H1 (cell line): ENCODE measurements at places on chromosomes 6 and 20. TPM values are rescaled to one million over a fixed set of nuclear protein-coding genes. Genes with fewer than 3 reads are reported as not detected.

- DNase-seq = no peak
Measured at GRCh38 chr6:7574500-7574899, 15.5 kb upstream of the SNRNP48 start.

GRCh38 chr6:145714731-145715130, 20.6 kb downstream of the EPM2A start:
- DNase-seq = no peak

- DNase-seq = no peak
Measured at GRCh38 chr6:108798670-108799353, 49.4 kb upstream of the ARMC2 start.

- no peak for DNase-seq
Measured at GRCh38 chr6:134171517-134171916, 119.1 kb upstream of the SLC2A12 start.

DNA sequence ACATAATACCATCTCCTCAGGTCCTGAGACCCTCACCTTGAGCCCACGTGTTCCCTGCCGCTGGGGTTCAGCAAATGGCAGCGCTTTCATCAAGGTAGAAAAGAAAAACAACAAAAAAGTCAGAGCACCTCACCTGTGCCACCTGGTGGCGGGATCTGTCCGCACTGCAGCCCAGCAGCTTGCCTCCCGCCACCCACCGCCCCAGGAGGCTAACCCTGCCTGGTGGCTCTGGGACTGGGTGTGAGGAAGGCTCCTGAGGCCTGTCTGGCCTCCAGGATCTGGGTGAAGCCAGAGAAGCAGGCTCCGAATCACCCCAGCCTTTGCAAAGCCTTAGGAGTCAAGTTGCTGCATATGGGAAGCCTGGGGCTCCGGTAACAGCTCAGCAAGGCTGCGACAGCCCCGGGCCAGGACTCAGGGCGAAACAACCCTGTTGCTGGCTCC, 270.8 kb downstream of the BMP7 start:
- DNase-seq = peak; percentile 49

DNA sequence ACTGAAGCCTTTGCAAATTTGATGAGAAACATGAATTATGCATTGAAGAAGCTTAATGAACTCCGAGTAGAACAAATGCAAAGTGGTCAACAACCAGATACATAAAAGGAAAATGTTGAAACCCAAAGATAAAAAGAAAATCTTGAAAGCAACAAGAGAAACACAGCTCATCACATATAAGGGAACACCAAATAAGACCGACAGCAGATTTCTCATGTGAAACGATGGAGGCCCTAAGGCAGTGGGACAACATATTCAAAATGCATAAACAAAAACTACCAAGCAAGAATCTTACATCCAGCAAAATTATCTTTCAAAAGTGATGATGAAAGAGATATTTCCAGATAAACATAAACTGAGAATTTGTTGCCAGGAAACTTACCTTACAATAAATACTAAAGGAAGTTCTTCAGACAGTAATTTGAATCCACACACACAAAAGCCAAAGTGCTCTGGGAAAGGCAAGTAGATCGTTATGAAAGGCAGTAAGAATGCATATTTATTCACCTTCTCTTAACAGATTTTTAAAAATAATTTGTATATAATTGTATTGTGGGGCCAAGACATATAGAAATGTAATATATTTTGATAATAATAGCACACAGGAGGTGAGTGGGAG, 22.5 kb downstream of the SLC52A3 start:
- no peak for DNase-seq

The EMILIN3 gene
- 3.5 and 3.8 TPM in 2 replicates for total RNA-seq

GRCh38 chr20:37680420-37680819, 13.4 kb upstream of the CTNNBL1 start:
- DNase-seq = no peak

GRCh38 chr20:32343439-32343838, 14.7 kb upstream of the ASXL1 start:
- no peak for DNase-seq

GRCh38 chr20:3927486-3928291, 38.5 kb downstream of the PANK2 start:
- DNase-seq = peak; percentile 61

GRCh38 chr6:40054186-40054585, 119.9 kb upstream of the MOCS1 start:
- no peak for DNase-seq

DNA sequence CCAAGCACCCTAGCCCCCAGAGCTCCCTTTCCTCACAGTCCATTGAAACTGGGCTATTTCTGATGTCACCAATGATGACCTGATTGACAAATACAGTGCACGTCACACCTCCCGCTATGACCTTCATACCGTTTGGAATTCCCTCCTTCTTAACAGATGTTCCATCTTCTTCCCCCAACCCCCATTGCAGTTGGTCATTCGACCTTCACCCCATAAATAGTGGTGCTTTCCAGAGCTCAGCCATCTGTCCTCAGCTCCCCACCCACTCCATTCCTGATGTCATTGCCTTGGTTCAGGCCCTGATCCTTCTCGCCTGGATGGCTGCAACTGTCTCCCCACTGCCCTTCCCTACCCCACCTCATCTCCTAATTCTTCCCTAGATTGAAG, 198.5 kb downstream of the SOD2 start:
- no peak for DNase-seq

The PRSS16 gene
- 19.2 and 20.2 TPM in 2 replicates for total RNA-seq

GRCh38 chr6:144931172-144932035, 646.3 kb downstream of the UTRN start:
- no peak for DNase-seq

GRCh38 chr6:119348748-119349360, 707 bp downstream of the MAN1A1 start:
- DNase-seq = peak; percentile 78

DNA sequence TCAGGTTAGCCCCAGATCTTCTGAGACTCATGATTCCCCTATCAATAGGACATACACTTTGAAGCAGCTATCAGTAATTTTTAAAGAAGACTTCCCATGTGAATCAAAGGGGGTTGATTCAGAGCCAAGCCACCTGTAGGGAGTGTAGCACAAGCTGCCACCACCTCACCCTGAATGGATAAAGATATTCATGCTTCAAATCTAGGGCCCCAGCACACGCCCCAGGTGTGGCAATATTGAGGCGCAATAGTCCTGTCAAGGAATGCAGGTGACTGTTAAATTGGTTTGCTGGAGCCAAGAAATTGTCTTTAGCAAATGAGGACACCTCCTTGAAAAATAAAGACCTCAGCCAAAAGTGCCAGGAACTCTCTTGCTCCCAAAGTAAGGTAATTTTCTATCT, 404.4 kb downstream of the MAFB start:
- no peak for DNase-seq

The SUMO4 gene
- 1.0 and 1.3 TPM in 2 replicates for total RNA-seq

DNA sequence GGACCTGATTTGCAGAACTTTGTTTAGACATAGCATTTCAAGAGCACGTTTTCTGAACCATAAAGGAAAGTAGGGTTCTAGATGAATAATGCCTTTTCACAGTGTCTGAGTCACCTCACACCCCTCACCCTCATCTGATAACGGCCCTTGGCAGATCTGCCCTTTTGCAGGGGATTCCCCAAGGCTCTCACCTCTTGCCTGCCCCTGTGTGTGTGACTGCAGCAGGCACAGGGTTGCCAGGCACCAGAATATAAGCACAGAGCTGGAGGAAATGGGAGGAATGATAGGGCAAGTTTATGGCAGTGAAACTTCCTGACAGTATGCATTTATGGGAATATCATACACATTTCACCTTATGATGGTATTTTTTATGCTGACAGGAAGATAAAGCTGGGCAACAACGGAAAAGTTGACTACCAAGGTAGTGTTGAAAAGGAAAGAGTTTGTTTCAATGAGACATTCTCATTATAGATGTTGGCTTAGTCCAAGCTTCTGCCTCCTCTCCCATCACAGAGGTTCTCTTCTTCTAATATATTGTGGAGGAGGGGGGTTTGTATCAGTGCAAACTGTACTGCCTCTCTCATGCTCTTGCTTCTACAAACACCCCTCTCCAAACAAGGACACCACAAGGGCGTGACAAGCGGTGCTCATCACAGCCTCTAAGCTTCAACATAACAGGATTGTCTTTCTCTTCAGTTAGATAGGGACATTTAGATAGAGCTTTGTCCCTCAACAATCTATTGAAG, 101.5 kb upstream of the BACH2 start:
- DNase-seq = no peak

- DNase-seq = no peak
Measured at GRCh38 chr6:89675949-89676748, 37.6 kb upstream of the LYRM2 start.

- no peak for DNase-seq
Measured at GRCh38 chr6:129748212-129748900, 38.4 kb upstream of the ARHGAP18 start.
